Activated naive CD4-positive, alpha-beta T cell treated with anti-CD3 and anti-CD28 coated beads, Interleukin-2, amount 50 U/mL, for 16 hours (primary cell): ENCODE measurements at places on chromosomes 7 and 10.

DNA sequence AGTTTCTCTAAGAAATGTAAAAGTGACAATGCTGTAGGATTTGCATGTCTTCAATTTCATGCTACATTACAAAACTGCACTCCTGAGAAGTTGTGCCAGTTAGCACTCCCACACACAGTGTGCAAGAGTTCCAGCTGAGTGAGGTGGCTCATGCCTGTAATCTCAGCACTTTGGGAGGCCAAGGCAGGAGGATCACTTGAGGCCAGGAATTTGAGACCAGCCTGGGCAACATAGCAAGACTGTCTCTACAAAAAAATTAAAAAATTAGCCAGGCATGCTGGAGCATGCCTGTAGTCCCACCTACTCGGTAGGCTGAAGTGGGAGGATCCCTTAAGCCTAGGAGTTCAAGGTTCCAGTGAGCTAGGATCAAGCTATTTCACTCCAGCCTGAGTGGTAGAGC is 44.6 kb downstream of the FRA10AC1 start:
- DNase-seq, result no peak

DNA sequence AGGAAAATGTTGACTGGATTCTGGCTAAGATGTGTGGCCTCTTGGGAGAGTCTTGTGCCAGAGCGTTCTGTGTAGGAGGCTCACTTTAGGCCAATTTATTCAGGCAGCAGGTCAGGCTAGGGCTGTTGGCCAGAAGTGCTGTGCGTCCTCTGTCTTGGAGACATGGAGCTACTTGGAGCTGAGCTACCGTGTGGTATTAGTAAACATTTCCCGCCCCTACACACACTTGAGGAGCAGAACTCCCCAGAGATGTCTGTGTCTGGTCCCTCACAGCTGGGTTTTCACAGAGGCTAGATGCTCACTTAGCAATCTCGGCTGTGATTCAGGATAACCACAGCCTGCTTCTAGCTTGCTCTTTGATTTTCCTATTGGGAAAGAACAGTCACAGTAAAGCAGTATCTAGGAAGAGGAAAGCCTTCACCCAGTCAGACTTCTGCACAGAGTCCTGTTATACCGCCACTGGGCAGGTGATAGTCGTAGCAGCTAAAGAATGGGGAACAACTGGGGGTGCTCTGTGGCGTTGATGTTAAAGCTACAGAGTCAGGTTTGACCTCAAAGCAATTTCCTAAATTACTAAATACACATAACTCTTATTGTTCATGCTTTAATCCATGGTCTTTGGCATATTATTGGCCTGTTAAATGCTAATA is 86.7 kb downstream of the MDFIC start:
- DNase-seq, result no peak

- DNase-seq, result no peak
These were observed 15.9 kb upstream of the GPNMB start for GRCh38 chr7:23230641-23231101.

- no peak for DNase-seq
These were observed 149.0 kb downstream of the LYZL1 start for GRCh38 chr10:29437871-29438270.

DNA sequence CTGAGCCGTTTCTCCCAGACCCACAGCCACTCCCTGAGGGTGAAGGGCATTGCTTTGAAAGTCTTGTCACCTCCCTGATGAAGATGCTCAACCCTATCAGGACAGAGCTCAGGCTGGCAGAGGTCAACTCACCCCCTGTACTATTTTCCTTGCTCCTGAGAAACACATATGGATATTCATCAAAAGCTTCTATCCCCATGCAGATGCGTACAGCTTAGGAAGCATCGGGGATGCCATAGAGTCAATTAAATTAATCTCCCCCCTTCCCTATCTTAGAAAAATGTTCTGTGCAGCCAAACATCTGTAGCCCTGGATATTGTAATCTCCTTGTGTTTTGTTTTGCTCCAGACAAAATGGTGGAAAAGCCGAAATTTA is 67.2 kb downstream of the EMX2 start:
- DNase-seq, result no peak

GRCh38 chr10:5344746-5345145 is 20.0 kb upstream of the UCN3 start:
- DNase-seq, result no peak

GRCh38 chr10:86944471-86944870 is 12.9 kb downstream of the MMRN2 start:
- no peak for DNase-seq

GRCh38 chr10:9823268-9823930 is 1194.3 kb upstream of the CELF2 start:
- DNase-seq, result no peak

DNA sequence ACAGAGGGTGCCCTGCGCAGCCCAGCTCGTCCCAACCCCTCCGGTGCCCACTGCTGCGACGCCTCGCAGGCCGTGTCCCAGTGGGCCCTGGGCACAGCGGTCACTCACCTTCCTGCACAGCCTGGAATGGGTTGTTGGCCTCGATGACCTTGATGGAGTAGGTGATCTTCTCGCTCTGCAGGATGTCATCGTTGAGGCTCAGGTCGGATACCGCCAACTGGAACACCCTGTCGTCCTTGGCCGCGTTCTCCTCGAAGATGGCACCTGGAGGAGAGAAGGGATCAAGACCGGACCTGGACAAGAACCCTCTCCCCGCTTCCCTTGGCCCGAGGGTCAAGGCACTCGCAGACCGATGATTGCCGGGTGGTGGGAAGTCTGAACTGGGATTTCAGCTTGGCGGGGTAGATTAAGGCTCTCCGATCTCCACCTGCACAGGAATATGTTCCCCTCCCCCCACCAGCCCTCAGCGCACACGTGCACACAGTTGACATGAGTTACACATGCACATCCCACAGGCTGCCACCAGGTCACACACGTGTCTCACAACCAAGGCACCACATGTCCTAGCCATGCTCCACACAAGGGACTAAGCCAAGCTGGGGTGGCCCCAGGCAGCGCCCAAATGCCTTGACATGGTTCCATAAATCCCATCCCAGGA is 2.6 kb downstream of the GRID1 start:
- DNase-seq, result no peak

DNA sequence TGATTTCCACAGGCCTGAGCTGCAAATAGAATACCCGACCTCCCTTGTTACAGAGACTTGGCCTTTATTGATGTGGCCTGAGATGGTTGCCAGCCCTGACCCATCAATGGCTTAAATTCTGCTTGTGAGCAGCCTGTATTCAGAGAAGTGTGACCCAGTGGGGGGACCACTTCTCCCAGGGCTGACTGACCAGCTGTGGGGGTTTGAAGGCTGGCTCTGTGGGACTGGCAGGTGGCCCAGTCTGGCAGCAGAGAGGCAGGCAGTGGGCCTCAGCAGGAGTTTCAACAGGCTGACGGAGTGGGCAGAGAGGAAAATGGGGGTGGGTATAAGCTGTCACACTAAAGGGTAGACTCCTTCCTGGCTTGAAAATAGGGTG is 12.2 kb upstream of the PPIF start:
- DNase-seq, result no peak

GRCh38 chr10:87657371-87657770 is 2.3 kb upstream of the PAPSS2 start:
- no peak for DNase-seq

GRCh38 chr7:29364661-29365060 is 170.1 kb downstream of the CHN2 start:
- no peak for DNase-seq

DNA sequence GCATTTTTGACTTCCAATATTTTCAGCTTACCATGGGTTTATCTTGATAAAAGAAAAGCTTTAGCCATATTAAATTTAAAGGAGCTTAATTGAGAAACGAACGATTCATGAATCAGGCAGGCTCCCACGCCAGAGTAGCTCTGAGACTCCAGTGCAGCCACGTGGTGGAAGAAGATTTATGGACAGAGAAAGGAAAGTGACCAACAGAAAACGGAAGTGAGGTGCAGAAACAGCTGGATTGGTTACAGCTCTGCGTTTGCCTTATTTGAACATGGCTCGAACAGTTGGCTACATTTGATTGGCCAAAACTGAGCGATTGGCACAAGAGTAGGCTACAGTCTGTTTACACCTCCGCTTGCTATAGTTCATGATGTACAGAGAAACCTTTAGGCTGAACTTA is 395.4 kb downstream of the GATA3 start:
- no peak for DNase-seq

DNA sequence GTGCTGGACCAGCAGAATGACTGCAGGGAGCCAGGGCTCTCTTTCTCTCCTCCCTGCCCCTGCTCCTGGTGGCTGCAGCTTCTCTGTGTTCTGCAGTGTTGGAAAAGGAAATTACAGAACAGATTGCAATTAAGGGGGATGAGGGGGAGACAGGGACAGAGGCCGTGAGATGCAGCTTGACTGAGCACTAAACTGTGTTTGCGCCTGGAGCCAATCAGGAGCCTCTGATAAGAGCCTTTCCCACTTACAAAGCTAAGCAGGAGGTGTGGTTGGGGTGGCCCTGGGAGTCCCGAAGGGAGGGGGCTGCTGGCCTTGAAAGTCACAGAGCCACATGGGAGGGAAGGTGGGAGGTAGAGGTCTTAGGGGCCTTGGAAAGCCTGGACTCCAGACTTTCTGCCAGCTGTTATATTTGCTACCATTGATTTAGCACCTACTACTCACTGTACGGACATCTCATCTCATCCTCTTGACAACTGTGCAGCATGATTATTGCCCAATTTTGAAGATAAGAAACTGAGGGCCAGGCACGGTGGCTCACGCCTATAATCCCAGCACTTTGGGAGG is 26.7 kb downstream of the TRIM8 start:
- no peak for DNase-seq

- DNase-seq, result no peak
These were observed 150.3 kb upstream of the FAM20C start for GRCh38 chr7:41917-42565.

- DNase-seq, result no peak
These were observed 567.2 kb downstream of the SUGCT start for GRCh38 chr7:40701836-40702551.

DNA sequence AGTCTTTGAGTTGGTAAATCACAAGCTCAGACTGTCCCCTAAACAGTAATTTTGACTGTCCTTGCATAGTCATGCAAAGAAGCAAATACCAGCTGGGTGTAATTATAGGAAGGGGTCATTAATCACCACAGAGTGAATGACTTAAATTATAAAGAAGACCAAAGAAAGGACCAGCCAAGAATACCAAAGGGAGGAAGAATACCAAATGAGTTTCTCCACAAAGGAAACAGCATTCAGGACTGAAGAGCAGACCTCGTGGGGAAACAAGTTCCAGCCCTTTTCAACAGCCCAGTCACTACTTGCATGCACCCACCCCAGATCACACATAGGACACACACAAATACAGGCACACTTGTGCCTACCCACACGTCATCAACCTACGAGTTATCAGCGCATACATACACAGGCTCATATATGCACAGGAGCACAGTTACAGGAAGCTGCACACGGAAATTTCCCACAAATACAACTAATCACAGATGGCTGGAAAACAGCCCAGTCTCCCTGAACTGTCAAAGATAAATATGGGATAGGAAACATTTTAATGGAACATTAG is 77.6 kb downstream of the DENND2A start:
- no peak for DNase-seq

GRCh38 chr10:100791369-100792058 is 46.1 kb downstream of the PAX2 start:
- no peak for DNase-seq

DNA sequence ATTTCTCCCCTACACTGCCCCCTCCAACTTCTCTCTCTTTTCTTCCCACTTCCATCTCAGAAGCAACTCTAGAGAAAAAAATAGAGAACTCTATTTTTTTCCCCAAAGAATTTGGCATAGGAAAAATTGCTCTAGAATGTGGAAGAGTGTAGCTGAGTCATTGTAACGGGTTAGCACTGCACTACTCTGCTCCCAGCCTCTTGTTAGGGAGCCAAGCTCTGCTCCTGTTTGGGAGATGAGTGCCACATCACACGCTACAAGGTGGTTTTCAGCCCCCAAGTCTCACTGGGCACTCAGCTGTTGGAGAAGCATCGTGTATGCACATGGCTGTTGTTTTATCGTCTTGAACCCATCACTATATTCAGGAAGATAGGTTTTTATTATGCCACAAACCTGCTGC is 136.4 kb downstream of the BMPER start:
- DNase-seq, result no peak

GRCh38 chr10:35365994-35366393 is 29.7 kb downstream of the CCNY start:
- DNase-seq, result no peak
